ENCODE measurements at places on chromosomes 3 and 15. TPM values are rescaled to one million over a fixed set of nuclear protein-coding genes. Genes with fewer than 3 reads are reported as not detected.

Gene DMXL2
- total RNA-seq = 10.9 TPM

Gene GPR27
- total RNA-seq = 0.20 TPM

DNA sequence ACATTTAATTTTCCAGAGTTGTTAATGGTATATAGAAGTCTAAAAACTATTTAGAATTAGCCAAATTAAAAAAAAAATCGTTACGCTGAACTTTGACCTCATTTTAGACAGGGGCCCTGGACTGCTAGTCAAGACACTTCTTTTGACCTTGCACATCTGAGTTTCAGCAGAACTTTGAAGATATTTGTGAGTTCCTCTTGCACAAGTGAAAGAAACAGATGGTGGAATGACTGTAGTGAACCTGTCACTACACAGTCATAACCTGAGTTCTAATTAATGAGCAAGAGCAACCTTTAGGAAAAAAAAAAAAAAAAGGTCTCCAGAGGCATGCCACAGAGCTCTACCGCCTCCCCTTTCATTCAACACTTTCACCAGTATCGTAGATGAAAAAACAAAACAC lies 5.3 kb downstream of the MYO5C start:
- H3K4me1 ChIP-seq = no peaks in the 10 kb centered on the region
- H3K27ac ChIP-seq = no peak overlapping the region
- no peak overlapping the region for H3K4me3 ChIP-seq
- H3K27me3 ChIP-seq = no peaks in the 10 kb centered on the region
- no peak for DNase-seq
- H3K36me3 ChIP-seq = no peaks in the 10 kb centered on the region

- H3K27me3 ChIP-seq = no peaks in the 10 kb centered on the region
- H3K36me3 ChIP-seq = no peaks in the 10 kb centered on the region
- no peak overlapping the region for H3K4me3 ChIP-seq
- no peak for DNase-seq
Measured at GRCh38 chr3:73144276-73144675, 82.8 kb downstream of the EBLN2 start.
